ENCODE measurements at places on chromosomes 2 and 18.

DNA sequence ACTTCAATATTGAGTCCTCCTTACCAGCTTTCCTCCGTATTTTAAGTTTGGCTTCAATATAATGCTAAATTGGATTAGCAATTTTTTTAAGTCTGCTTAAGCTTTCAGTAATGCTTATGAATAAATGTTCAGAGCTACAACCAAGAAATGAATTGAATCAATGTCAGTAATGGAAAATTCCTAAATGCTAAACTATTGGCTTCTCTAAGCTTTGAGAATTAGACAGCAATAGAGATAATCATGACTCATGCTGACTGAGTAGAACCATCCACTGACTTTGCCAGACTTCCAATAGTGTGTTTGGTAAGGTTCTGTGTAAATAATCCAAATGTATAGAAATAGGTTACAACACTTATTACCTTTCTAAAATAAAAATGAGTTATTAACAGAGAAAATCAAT, 8.9 kb upstream of the PDE1A start:
- no peak for DNase-seq

DNA sequence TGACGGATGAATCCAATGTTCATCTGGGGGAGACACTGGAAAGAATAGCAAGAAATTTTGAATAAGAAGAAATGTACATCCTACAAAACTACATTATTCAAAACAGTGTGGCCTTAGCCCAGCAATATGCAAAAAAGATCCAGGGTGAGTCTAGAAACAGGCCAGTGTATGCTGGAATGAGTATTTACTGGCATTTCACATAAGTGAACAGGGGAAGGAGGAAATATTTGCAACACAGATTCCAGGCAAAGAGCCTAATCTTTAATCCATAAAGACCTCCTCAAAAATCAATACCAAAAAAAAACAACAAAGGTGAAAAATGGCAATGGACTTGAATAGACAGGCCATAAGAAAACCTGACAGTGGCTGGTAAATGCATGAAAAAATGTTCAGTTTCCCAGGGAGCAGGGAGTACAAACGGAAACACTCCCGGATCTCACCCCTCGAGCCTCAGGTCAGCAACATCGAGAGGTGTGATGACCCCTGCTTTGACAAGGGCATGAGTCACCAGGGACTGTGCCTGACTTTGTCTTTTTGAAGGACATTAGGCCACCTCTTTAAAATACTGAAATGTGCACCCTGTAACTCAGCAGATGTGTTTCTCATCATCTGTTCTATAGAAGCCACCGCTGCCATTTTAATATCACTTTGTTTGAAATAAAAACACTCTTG, 12.7 kb upstream of the GPC1 start:
- DNase-seq, result no peak

GRCh38 chr2:124315221-124315880, 290.3 kb downstream of the CNTNAP5 start:
- DNase-seq, result no peak

DNA sequence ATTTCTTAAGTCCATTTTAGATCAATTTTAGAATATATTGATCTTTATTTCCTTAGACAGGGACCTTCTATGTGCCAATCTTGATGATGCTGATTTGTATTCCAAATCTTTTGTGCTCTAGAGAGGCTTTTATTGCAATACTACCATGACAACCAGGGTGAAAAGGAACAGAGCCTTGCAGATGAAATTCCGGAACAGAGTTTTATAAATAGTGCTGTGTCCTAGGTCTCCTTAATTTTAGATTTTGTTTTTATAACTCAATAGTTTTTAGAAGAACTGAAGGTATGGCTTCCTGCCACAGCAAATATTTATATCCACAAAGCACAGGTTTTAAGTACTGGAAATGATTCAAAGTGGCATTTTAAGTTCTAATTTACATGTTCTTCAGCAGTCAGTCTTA, 160.2 kb downstream of the PMAIP1 start:
- no peak for DNase-seq

- DNase-seq, result no peak
Observed at GRCh38 chr2:222747526-222748160, 76.2 kb downstream of the MOGAT1 start.

GRCh38 chr18:77597726-77598125, 348.1 kb downstream of the GALR1 start:
- DNase-seq, result no peak

- DNase-seq, result no peak
Observed at GRCh38 chr2:223368481-223368880, 233.7 kb downstream of the SCG2 start.

GRCh38 chr2:175431101-175431946, 249.8 kb upstream of the ATP5MC3 start:
- DNase-seq, result no peak
